ENCODE measurements at places on chromosomes 13 and 19.

DNA sequence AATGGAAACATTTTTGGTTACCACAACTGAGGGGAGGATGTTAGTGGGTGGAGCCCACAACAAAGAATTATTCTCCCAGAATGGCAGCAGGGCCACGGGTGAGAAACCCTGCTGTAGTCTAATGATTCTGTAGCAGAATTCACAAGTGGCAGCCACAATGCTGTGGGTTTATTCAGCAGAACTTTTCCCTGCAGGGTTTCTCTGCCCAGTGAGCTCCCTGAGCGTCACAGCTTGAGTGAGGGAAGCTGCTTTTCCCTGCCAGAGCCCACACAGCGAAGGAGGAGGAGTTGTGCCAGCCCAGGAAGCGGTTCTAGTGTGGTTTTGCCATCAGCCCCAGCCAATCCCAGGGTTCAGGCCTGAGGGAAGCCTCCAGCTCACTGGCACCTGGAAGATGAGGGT lies 4.4 kb downstream of the ATP12A start:
- DNase-seq, result no peak

DNA sequence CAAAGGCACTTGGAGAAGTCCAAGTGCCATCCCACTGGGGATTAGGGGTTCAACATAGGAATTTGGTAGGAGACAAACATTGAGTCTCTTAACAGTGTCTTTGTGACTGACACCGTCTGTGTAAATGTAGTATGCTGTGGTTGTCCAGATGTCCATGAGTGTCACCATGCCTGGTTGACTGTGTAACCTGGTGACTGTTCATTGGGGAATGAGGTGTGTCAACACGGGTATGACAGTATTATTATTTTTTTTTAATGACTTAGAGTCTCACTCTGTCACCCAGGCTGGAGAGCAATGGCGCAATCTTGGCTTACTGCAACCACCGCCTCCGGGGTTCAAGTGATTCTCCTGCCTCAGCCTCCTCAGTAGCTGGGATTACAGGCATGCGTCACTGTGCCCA lies 16.2 kb downstream of the PKN1 start:
- DNase-seq, result no peak

DNA sequence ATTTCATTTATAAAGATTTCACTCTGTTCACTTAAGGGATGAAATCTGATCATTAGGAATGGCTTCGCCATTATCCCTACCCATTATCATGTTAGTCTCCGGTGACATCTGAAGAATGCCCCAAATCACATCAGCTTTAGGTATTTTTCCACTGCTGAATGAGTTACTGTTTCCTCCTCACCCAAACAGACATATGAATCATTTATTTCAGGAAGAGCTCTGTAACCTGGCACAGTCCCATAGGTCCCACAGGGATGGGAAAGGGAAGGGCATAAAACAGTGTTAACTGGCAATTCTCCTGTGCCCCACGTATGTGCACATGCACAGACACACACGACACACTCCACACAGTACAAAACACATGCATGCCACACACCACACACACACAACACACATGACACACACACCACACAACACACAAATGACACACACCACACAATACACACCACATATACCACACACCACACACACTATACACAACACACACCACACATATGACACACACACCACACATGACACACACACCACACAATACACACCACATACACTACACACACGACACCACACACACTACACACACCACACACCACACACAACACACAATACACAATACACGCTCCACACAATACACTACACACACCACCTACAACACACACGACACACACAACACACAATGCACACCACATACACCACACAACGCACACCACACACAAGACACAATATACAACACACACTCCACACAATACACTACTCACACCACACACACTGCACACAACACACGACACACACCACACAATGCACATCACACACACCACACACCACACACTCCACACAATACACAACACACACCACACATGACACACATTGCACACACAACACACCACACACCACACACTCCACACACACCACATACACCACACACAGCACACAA lies 15.4 kb downstream of the TMEM255B start:
- DNase-seq, result no peak

DNA sequence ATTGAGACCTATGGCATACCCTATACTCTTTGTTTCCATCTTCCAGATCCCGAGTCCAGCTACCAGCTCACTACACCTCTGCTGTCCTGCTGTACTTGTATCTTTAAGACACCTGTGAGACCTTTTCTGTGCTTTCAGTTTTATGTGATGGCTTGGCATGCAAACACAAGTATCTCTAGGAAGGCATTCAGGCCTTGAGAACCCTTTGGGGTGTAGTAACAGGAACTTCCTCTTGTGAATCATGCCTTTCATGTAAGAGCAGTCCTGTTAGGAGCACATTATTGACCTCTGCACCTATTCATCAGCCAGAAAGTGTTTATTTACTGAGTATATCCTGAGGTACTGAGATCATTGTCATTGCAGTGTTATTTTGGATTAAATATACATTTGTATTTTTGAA lies 87.0 kb upstream of the HTR2A start:
- DNase-seq, result no peak

DNA sequence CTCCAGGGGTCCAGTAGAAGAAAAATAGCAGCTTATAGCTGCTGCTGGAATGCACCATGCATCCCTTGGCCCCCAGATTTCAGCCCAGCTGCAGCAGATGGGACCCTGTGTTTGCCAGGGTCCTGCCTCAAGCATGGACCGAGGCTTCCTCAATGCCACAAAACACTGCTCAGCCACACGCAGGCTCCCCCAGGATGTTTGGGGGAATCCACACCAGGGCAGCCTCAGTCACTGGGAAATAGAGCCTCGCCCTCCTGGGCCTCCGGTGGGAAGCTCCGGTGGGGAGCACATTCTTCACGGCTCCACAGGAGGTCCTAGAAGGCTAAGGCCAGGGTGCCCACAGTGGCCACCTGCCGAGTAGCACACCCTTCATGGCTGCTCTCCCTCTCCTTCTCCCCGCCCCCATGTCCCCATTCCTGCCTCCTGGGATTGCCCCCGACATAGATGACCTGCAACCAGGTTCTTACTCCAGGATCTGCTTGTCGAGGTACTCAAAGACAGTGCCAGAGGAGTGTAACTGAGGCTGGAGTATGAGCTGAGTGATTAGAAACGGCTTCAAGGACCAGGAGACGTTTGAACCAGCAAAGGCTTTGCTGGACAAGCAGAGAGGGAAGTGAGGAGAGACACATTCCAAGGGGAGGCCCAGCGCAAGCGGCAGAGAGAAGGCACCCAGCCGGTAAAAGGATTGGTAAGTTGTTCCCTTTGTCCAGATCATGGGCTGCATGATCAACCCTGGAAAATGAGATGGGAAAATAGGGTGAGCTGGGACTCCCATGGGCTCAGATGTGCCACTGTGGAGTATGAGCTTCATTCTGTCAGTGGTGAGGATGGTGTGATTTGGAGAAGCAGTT lies 110.7 kb upstream of the UQCRFS1 start:
- no peak for DNase-seq

Measured in hematopoietic multipotent progenitor cell treated with erythropoietin and hydrocortisone succinate and interleukin-3 and kit ligand, for 17 days (in vitro differentiated cells).